ENCODE measurements at places on chromosomes 5 and 9.

- DNase-seq: peak; percentile 47
These were observed 371.1 kb upstream of the ZNF608 start for GRCh38 chr5:125117566-125117965.

- DNase-seq: no peak
These were observed 21.5 kb downstream of the SKP2 start for GRCh38 chr5:36173426-36173825.

- DNase-seq: no peak
These were observed 373.5 kb downstream of the KIAA0825 start for GRCh38 chr5:94244921-94245320.

DNA sequence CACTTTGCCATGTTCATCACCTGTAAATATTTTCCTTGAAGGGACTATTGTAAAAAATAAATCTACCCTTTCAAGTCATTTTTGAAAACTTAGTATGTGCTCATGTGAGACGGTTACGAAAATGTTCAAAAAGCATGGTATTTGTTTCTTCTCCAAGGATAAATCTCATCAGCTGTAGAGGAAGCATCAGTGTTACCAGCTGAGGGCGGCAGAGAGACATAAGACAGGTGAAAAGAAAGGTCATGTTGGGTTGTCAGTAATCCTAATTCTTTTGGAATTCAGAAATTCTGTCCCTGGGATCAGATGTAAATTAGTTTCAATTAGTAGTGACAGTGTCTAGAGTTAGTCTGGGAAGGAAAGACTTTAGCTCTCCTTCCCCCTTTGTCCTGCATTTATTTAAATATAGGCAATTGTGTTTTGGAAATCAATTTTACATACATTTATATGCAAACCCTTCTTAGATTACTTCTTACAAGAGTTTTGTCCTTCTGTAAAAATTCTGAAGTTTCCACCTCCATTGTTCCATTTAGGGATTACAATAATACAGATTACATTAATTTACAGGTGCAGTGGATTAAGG is 791.9 kb upstream of the CDH6 start:
- peak; percentile 28 for DNase-seq

- DNase-seq: no peak
These were observed 90.3 kb upstream of the IFNK start for GRCh38 chr9:27433631-27434325.

DNA sequence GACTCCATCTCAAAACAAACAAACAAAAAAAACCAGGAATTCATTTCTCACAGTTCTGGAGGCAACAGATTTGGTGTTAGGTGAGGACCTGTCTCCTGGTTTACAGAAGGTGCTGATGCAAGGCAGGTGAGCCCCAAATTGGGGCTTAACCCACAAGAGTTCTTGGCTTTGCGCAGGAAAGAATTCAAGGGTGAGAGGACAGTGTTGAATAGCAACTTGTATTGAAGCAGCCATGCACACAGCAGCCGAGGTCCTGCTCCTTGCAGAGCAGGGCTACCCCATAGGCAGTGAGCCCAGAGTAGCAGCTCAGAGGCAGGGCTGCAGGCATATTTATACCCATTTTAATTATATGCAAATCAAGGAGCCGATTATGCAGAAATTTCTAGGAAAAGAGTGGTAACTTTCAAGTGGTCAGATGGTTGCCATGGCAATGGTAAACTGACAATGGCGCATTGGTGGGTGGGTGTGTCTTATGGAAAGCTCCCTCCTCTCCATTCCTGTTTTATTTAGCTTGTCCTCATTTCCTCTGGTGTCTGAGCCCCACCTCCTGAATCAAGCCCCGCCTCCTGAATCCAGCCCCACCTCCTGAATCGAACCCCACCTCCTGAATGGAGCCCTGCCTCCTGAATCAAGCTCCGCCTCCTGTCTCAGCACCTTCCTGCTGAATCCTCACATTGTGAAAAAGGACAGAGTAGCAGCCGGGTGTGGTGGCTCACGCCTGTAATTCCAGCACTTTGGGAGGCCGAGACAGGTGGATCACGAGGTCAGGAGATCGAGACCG is 34.5 kb upstream of the COL5A1 start:
- no peak for DNase-seq

GRCh38 chr5:170576602-170577535 is 73.0 kb downstream of the KCNIP1 start:
- DNase-seq: no peak

DNA sequence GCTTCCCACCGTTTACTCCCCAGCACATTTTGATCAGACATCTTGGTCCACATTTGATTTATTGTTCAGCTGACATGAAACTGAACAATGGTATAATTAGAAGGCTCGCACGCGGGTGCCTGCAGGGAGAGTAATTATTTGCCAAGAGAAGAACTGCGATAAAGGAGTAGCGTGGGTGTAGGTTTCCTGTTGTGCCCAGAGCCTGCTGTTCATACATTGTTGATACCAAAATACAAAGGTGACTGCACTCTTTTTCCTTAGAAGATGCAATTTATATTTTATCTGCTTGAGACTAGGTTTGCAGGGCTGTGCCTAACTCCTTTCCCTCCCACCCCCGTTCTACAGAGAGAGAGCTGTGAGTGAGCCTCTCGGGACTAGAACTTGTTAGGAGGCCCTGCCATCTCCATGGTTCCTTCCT is 241.8 kb upstream of the MSX2 start:
- no peak for DNase-seq

DNA sequence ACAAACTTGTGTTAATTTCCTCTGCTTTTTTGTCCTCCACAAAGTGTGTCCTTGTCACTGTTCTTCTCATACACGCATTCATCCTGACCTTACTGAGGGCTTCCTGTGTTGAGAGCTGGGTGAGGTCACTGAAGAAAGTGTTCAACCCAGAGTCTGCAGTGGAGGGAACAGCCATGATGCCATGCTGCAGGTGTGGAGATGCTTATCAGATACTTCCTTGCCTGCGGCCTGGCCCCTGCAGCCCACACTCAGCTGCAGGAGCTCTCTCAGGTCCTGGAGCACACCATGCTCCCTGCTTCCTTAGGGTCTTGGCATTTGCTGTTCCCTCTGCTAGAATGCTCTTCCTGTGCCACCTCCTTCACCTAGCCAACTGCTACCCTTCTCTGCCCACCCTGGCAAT is 108.1 kb upstream of the SPRY4 start:
- no peak for DNase-seq

DNA sequence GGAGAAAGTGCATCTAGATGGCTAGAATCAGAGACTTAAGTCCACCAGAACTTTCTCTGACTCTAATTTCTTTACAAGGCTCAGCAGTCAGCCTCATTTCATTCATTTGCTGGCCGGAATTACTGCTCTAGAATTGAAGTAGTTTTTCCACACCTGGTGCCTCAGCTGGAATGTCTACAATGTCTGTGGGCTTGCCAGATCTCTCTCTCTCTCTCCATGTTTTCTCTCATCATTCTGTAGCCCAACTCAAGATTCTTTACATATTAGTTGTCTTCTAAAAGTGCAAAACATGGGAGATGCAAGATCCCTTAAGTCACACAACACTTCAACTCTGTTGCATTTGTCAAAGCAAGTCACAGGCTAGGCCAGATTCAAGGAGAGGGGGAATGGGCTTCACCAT is 103.9 kb upstream of the TAF11L2 start:
- no peak for DNase-seq

- peak; percentile 5 for DNase-seq
These were observed 83.3 kb downstream of the MLLT3 start for GRCh38 chr9:20538956-20539355.

- DNase-seq: no peak
These were observed 103.0 kb downstream of the PBX3 start for GRCh38 chr9:125850106-125850632.

- DNase-seq: peak; percentile 12
These were observed 572 bp downstream of the ZDHHC21 start for GRCh38 chr9:14692470-14693250.

GRCh38 chr9:120382453-120382852 is 197.5 kb downstream of the CDK5RAP2 start:
- no peak for DNase-seq

GRCh38 chr9:114359801-114360200 is 28.0 kb downstream of the AKNA start:
- DNase-seq: no peak

GRCh38 chr5:101955891-101956290 is 340.2 kb downstream of the SLCO4C1 start:
- DNase-seq: no peak

GRCh38 chr9:81664638-81665222 is 24.6 kb downstream of the TLE1 start:
- DNase-seq: no peak

- no peak for DNase-seq
These were observed 432.9 kb downstream of the SPATA31D1 start for GRCh38 chr9:82421498-82421897.

GRCh38 chr9:99231711-99232110 is 9.6 kb downstream of the SEC61B start:
- peak; percentile 8 for DNase-seq

GRCh38 chr5:172748341-172748843 is 22.6 kb downstream of the DUSP1 start:
- peak; percentile 65 for DNase-seq

- peak; percentile 44 for DNase-seq
These were observed 5.7 kb downstream of the SPRY4 start for GRCh38 chr5:142319105-142319504.

DNA sequence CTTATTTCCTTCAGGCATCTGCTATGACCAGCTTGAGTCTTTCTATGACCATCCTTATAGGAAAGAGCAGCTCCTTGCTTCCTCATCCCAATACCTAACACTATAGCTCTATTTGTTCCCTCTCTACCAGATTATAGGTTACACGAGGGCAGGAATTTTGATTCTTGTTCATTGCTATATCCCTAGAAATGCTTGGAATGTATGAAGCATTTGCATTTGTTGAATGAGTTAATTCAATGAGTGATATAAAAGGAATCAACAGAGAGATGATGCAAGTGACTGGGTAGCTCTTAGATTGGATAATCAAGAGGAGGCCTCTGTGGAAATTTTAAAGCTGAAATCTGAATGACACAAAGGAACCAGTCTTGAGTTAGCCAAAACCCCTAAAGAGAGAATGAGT is 13.9 kb downstream of the ZCCHC9 start:
- DNase-seq: peak; percentile 81

DNA sequence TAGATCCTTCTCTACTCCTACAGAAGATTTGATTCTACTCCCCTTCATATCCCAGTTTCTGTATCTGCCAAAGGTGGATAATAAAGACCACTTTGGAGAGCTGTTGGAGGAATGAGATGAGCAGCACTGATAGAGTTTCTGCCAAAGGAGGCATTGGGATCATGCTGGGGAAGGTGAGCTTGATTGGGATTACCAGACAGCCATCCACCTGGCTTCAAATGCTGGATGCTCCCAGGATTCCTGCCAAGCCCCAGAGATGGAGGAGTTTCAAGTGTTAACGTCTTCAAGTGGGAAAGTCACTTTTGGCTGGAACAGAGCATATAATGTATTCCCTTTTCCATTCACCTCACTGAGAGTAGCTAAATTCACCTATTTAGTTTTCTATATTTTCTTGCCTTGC is 348.4 kb downstream of the TRIM32 start:
- DNase-seq: no peak

- DNase-seq: peak; percentile 51
These were observed 22.2 kb downstream of the SH3GL2 start for GRCh38 chr9:17600962-17601593.

- peak; percentile 59 for DNase-seq
These were observed 2.3 kb downstream of the MAN2A1 start for GRCh38 chr5:109691996-109692395.

All from fibroblast of lung (primary cell).